SHP77 (cell line): ENCODE measurements at places on chromosomes 5 and 9.

- DNase-seq = no peak
Observed at GRCh38 chr5:31863991-31864411, 225.1 kb downstream of the PDZD2 start.

DNA sequence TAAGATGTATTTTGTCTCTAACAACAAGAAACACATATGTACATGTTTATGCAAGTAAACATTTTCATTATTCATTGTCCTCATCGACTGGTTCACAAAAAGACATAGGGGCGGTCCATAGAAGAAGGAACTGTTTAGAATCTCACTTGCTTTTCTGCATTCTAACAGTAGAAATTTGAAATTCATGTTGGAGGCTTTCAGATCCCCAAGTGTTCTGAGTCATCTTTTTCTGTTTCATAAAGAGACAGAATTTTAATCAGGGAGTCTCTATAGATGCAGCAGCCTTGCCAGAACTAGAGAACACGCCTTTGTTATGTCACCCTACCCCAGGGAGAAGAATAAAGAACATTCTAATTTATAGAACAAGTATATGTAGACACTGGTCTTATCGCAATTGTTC is 324.3 kb downstream of the GABRG2 start:
- no peak for DNase-seq

- no peak for DNase-seq
Observed at GRCh38 chr5:65066387-65067146, 297.8 kb downstream of the CWC27 start.

DNA sequence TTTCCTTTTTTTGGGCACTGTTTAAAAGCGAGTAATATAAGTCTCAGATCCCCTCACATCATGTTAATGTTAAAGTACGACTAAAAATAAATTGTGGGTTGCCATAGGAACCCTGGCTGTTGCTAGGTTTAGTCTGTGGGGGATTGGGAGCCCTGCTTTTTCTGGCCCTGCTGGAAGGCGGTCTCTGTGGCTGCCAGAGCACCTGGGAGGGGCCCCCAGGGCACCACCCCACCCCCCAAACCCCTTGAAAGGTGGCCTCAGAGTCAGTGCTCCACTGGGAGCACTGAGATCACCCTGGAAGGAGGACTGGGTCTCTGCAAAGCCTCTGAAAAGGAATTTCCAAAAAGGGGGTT is 66.2 kb upstream of the NEURL1B start:
- DNase-seq = no peak

DNA sequence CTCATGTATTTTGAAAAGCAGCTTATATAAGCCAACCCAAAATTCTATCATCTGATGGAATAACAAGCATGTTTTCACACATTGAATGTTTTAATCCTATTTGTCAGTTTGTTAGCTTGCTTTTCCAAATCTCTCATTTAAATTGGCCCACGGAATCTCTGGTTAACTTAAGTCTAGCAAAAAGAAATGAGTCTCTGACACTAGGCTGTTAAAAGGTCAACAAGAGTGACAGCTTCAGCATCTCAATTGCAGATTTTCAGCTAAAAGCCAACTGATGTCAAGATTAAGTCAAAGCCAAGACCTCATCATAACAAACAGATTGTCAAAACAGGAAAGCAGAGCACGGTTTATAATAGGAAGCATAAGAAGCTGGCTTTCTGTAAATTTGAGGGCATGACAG is 49.4 kb upstream of the CDH9 start:
- DNase-seq = no peak

DNA sequence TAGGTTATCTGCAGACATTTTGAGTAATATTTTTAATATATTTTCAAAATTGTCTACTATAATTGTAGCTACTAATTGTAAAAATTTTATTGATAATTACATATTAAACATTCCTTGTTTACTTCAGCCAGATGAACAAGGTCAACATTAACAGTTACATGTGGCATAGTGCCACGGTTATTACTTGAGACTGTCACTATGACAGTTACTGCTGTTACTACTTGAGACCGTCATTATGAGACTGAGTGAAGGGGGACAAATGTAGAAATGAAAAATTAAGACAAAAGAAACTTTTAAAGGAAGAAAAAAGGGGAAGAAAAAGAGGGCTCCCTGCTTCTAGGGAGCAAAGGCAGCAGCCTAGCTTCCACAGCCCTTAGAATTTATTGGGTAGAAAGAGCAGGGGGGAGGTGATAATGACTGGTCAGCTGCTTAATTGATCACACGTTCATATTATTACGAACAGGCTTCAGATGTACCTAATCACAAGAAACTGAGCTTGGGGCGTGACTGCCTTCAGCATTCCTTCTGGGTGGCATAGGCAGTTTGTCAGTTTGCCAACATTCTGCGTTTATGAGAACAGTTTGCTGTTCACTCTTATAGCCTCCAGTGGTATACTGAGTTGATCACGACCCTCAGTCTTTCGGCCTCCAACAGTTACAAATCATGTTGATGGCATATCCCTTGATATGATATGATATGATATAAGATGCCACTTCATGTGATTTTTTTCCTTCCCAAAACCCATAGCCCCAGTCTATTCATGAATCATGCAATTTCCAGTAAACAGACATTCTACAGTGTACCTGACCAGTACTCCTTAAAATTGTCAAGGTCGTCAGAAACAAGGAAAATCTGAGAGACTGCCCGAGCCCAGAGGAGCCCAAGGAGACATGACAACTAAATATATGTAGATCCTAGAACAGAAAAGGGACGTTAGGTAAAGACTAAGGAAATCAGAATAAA is 13.1 kb downstream of the MARCHF6 start:
- DNase-seq = no peak

DNA sequence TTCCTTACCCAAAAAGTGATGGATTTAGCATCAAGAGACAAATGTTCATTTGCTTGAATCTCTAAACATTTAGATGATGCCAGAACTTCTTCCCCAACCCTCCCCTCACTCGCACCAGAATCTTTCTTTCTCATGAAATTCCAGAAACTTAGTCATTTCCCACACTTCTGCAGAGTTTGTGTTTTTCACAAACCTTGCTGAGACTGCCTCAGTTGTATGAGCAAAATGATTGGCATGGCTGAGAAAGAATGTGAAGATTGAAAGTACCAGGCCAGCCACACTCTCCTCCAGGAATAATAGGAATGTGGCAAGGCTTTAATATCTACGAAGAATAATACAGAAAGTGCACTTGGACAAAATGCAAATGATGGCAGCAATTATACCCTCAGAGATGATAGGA is 428.3 kb upstream of the CDH6 start:
- no peak for DNase-seq

DNA sequence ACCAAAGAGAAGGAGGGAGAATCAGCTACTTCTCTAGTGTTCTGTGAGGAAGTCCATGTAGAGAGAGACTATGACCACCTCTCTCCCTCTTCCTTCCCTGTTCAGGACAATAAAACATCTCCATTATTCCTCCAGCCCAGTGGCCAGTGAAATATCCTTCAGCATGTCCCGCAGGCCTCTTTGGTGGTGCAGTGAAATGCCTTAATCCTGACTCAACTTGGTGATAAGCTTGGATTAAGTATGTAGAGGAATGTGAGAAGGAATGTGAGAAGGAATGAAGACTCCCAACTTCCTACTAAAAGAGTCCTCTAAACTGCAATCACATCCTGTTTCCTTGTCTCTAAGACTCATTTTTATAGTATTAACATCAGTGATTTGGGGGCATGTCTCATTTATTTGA is 167.3 kb downstream of the TRPM3 start:
- DNase-seq = no peak

DNA sequence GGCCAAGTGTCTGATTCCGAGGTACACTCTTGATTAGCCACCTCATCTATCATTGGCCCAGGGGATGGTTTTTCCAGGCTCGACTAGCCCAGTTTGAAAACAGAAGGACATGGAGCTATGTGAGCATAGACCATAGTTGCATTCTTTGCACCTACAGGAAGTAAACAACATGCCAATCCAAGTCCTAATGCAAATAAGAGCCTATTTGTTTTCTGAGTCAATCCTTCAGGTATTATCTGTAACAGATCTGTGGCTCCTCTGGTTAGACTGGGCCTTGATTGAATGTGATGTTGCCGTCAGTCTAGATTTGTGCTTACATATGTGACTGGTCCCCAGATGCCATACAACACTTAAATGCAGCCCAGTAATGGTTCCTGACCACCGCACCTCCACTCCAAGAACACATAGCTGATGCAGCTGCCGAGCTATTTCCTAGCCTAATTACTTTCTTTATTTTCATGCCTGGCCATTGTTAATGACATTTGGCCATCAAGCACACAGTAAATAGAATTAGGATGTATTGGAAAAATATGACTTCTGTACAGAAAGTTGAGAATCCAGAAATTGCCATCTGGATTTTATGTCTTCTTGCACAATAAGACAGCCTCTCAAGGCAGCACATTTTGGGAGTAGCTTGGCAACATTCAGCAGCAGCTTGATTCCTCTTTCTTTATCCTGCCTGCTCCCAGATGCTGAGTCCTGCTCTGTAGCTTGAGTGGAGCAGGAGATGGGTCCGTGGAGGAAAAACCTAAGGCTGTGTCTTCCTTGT is 29.5 kb upstream of the ARHGAP26 start:
- DNase-seq = no peak

GRCh38 chr5:126718236-126718868 is 58.6 kb upstream of the LMNB1 start:
- no peak for DNase-seq

DNA sequence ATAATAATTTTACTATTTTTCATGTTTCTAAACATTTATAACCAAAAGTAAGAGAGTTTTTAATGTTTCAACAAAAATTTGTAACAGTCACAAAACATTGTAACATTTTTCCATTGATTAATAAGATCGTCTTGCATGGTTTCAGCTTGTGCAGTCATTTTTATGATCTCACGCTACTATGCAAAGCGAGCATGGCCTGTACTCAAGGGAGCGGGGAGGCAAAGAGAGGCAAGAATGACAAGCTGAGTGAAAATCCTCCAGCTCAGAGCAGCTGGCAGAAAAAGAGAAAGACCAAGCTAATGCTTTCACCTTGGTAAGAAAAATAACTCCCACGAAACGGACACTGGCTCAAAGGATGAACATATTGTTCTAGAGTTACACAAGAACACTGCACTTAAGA is 90.0 kb upstream of the SV2C start:
- DNase-seq = no peak

DNA sequence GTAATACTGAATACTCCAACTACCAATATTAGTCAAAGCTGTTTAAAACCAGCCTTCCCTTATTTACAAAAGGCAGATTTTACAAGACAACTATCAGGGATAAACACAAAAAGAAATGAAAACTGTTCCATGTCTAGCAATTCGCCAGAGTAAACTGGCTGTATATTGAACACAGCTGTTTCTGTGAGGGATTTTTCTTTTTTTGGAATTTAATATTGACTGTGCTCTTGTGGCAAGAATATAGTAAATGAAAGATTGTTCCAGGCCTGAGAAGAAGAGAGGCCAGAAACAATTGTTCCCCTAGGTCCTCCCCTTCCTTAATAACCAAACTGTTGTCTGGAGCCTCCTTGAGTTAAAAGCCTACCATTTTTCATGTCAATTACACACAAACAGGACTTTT is 188.6 kb downstream of the PDE4D start:
- DNase-seq = no peak

- DNase-seq = no peak
Observed at GRCh38 chr9:137679249-137679648, 60.4 kb downstream of the EHMT1 start.

- no peak for DNase-seq
Observed at GRCh38 chr9:81146684-81147337, 542.5 kb downstream of the TLE1 start.

- DNase-seq = no peak
Observed at GRCh38 chr9:87686520-87687090, 39.3 kb upstream of the CTSL start.

- DNase-seq = no peak
Observed at GRCh38 chr5:128782446-128782845, 182.8 kb upstream of the SLC27A6 start.

DNA sequence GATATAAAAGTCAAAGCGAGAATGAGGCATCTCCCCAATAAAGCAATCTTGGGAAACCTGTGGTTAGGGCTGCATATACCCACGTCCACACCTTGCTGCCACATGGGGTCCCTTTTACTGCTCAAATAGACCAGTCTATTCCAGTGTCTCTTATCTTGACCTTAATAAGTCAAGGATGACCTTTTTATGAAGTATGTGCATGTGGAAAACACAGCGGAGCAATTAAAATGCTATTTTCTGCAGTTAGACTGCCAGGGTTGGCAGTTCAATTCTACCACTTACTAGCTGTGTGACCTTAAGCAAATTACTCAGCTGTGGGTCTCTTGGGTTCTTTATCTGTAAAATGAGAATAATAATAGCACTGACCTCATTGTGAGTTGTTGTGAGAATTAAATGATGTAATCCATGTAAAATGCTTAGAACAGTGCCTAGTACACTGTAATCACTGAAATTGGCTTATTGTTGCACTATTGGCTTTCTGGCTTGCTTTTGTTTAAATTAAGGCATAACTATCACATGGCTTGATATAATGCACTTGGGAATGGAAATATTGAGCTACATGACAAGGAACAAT is 67.8 kb upstream of the HSPB3 start:
- no peak for DNase-seq

DNA sequence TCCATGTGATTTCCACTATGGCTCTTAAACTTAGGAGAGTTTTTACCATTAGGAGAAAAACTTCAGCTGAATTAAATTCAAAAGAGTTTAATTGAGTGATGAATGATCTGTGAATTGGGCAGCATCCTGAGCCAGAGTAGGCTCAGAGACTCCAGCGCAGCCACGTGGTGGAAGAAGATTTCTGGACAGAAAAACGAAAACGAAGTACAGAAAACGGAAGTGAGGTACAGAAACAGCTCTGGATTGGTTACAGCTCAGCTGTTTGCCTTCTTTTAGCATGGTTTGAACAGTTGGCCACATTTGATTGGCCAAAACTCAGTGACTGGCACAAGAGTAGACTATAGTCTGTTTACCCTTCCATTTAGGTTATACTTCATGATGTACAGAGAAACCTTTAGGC is 69.2 kb upstream of the PLPP1 start:
- no peak for DNase-seq

DNA sequence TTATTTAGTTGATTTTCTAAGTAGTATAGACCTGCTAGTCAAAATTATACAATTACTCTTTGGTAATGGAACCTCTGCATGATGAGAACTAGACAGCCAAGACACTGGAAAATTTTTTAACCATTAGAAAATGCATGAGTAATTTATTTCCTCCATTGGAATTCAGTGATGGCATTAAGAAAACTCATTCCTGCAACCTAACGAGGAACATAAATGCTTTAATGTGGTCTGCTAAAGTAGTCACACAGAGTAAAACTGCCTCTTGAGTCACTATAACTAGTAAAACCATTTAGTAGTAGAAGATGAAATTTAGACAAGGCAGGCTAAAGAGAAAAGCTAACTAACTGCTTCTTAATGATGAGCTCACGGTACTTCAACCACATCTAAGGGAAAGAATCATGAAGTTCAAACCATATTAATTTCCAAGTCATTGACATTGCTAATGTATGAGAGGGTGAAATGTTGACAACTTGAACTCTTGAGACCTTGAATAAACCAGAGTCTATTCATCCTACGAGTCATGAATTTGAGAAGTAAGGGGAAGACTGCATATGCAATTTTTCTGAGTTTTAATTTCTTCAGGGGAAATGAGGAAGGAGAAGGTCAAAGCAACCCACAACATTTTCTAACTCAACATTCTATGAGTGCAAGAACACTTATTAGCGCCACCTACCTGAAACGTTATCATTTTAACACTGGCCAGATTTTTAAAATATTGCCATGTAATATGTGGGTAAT is 74.4 kb downstream of the GLIS3 start:
- DNase-seq = no peak
